ENCODE measurements at places on chromosomes 3 and 15.

DNA sequence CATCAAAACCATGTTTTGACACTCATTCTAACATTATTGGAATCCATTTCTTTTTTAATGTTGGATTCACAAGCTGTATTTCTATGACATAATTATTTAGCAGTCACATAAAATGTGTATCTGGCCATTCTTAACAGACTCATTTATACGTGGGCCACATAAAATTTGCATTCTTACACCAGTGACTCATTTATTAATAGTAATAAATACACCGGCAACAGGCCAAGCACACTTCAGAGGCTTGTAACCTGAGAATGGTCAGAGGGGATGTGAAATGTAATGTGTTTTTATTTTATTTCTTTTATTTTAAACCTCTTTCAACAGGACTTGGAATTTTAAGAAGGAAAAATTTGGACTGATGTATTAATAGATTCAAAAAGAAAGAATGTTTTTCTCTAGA lies 384.9 kb upstream of the RARB start:
- no peak for DNase-seq

DNA sequence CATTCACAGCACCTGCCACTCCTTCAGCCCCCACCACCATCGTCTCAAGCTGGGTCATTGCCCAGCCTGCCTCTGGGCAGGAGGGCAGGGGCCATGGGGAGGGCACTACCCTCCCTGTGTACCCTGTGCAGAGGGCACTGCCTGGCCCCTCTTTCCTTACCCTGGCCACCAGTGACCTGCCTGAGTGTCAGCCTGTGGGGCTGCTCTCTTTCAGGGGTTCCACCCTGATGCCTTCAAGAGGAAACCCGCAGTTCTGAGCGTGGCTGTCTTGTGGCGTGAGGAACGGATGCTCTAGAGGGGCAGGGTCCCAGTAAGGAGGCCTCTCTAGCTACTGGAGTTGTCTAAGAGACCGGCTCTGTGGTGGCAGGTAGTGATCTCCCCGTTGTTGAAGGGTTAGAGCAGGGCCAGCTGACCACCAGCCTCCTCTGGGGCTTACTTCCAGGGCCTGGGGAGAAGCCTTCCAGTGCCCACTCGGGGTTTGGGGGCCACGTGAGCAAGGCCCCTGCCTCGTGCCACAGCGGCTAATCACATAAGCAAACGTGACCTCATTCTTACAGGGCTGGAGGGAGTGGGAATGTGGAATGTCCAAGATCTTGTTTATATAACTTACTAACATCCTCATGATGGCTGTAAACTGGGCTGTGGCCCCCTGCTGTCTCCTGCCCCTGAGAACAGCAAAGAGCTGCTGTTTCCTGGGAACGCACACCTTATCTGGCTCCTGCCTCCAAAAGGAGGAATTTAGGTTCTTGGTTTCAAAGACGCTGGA lies 31.4 kb upstream of the SEC13 start:
- no peak for DNase-seq

DNA sequence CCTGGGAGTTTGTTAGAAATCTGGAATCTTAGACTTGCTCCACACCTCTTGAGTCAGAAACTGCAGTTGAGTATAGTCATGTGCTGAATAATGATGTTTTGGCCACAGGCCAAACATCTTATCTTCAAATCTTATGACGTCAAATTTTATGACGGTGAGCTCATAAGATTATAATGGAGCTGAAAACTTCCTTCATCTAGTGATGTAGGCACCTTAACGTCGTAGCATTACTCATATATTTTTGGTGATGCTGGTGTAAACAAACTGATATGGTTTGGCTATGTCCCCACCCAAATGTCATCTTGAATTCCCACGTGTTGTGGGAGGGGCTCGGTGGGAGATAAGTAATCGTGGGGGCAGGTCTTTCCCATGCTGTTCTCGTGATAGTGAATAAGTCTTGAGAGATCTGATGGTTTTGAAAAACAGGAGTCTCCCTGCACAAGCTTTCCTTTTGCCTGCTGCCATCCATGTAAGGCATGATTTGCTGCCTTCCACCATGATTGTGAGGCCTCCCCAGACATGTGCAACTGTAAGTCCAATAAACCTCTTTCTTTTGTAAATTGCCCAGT lies 268.0 kb upstream of the PROK2 start:
- DNase-seq, result peak; percentile 10

- peak; percentile 53 for DNase-seq
Measured at GRCh38 chr15:46413799-46414198, 779.0 kb downstream of the SQOR start.

- no peak for DNase-seq
Measured at GRCh38 chr3:72797773-72798543, 50.3 kb downstream of the SHQ1 start.

GRCh38 chr15:81449836-81450474 lies 75.9 kb upstream of the TMC3 start:
- no peak for DNase-seq

DNA sequence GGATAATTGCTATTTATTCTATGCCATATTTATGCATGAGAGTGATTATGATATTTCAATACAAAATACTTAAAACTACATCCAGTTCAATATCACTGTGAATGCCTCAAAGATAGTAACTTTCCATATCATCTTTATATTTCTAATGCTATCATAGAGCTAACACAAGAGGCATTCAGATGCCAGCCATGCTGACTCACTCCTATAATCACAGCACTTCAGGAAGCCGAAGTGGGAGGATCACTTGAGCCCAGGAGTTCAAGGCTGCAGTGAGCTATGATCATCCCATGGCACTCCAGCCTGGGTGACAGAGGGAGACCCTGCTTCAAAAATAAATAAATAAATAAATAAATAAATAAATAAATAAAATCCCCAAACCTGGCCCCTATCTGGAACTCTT lies 498.7 kb downstream of the EPHA3 start:
- no peak for DNase-seq

DNA sequence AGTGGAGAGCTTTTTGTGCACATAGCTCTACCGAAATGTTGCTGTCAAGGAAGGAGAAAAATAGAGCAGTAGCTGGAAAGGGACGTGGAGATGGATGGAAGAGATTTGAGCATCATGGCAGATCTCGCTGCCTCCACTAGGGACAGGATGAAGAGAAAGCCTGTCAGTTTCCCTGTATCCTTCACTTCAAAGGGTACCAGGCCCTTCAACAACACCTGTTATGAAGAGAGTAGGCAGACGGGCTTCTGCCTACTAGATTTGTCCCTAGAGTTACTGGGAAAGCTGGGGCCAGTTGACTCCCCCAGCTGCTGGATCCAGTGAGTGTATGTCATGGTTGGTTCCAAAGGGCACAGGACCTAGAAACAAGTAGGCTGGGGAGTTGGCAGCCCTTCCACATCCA lies 150.8 kb downstream of the TLE3 start:
- no peak for DNase-seq

GRCh38 chr3:47128137-47128536 lies 35.8 kb downstream of the SETD2 start:
- no peak for DNase-seq

GRCh38 chr3:5016211-5017161 lies 37.2 kb downstream of the BHLHE40 start:
- no peak for DNase-seq

GRCh38 chr3:172089250-172089649 lies 49.9 kb downstream of the FNDC3B start:
- peak; percentile 63 for DNase-seq

DNA sequence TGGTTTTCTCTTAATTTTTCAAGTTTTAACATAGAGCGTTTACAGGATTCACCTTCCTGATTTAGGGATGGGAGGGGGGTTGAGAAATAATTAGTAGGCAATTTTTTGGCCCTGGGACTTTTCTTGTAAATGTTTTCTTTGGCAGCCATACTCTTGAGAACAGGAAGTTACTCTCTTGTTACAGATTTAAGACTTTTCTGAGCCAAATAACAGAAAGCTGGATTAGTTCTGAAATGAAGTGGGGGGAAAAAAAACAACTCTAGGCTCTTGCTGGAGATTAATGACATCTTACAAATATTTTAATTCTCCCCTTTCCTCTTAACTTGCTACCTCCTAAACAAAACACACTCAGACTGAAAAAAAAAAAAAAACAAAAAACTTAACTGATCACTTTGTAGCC lies 13.8 kb upstream of the POLR2M start:
- no peak for DNase-seq

DNA sequence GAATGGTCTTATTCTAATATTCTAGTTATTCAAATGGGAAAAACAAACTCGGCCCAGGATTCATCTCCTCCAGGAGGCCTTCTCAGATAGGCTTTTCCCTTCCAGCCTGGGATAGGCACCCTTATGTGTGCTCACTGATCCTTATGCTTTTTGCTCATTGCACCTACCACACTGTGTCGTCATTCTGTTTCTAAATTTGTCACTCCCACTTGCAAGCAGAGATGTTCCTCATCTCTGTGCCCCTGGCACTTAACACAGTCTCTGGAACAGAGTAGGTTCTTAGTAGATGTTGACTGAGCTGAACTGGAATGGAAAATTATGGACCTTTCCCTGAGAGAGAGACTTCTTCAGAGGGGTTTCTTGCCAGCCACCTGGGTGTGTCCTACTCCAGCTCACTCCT lies 18.7 kb upstream of the SPG11 start:
- DNase-seq, result no peak

DNA sequence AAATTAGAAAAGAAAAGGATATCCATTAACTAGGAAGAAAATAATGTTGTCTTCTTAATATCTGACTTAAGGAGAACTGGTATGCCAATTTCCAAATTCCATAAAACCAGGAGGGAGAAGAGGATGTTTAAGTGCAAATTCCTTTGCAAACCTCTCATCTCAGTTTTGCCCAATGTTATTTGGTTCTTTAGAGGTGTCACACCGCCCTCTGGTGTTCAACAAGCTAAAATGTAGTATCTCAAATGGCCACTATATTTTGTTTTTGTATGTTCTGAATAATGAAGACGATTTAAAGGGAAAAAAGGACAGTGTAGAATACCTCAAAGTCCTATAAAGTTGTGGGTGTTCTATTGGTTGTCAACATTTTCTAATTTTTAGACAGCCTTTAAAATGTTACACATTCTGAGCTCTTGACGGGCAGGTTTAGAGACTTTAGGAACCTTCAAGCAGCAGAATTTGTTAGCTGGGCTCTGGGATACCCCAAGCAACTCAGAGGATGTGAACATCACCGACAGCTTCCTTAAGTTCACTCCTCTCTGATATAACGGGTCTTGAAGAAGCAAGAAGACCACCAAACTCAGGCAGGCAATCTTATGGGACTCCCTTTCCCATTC lies 458.3 kb downstream of the MFSD1 start:
- peak; percentile 56 for DNase-seq

DNA sequence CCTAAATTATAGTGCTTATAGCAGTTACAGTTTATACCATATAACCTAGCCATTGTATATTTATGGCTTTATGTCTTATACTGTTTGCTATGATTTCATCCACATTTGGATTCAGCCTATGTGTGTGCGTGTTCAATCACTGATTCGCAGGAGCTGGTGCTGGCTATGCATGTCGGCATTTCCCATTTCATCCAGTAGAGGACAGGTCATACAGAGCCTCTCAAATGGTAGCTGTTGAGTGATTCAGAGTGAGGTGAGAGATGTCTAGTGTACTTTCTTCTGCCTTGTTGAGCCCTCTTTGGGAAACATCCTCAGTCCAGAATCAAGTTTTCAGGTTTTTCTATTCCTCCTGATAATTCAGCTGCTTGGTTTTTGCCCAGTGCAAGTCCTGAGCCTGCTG lies 76.1 kb downstream of the FRMD4B start:
- DNase-seq, result peak; percentile 26

DNA sequence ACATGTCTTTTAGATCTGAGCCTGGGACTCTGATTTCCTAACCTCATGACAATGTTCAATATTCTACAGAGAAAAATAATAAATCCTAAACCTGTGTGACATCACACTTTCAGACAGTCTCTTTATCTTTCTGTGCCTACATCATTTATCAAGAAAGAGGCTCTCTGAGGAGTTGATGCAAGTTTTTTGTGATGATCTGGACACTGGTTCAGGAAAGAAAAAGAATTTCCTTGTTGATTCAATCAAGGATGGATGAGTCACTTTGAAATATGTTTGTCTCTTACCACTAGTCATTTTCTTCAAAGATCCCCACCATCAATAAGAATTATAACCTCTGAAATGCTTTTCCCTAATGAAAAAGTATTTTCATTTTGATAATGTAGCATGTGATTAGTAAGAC lies 404.6 kb downstream of the WDR72 start:
- no peak for DNase-seq

DNA sequence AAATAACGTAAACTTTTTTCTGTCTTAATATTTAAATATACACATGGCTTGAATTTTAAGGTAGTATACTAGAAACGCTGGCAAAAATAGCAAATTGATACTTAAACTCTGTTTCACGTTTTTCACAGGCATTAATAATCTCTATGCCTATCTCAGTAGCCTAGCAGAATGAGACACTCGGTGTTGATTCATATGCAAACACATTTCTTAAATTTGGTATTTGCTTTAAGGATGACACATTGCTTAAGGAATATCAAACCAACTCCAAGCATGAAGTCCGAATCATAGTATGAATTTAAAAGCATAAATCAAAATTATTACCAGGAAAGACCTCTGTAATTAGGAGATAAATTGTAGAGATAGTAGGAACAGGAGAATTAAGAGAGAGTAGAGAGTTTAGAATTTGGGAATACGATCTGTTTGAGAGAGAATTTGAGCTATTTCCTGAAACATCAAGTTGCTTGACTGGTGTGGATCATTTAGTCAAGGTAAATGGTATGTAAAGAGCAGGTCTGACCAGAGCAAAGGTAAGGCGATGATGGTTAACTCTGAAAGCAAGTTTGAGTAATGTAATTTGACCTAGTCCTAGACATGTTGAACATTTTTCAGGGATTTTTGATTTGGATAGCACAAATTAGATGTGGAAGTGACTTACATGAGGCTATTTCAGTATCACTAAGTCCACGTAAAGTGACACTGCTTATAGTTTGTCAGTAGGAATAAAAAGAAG lies 236.1 kb downstream of the ROBO1 start:
- no peak for DNase-seq

DNA sequence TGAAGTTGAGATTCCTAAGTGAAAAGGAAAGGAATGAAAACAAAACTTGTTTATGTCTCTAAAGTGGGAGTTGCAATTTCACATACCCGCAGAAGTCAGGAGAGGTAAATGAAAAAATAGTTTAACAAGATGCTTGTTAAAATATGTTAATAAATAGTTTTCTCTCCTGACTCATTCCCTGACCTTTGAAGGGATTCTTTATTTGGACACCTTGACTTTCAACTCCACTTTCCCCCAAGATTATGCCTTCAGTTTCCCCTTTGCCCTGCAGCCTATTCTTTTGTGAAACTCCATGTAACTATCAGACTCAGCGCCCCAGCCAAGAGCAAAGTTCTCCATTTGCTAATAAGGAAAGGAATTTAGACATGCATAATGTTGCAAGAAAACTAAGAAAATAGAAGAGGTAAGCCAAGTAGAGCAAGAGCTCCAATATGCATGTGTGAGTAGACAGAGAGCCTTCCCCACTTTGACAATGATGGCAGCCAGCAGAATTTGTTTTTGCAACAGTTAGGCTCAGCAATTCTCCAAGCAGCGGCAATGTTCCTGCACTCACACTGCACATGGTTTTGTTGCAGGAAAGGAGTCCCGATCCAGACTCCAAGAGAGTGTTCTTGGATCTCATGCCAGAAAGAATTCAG lies 61.2 kb downstream of the CD200 start:
- DNase-seq, result no peak

All from HS-5 (cell line).